ENCODE measurements at places on chromosomes 2 and 18.

DNA sequence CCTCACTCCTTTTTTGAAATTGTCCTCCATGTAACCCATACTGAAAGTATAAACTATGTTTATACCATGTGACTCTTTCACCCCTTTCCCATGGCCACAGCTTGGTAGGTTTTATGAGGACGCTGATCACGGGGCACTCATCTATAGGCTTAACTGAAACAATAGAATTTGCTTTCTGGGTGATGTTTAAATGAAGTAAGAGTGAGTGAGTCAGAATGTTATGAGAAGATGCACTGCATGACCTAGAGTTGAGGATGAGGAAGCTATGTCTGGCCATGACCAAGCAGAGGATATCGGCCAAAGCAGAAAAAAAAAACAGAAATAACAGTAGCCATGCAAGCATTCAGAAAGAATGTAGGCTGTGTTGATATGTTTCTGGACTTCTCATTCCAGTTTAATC is 34.9 kb downstream of the SCN1A start:
- peak; percentile 16 for DNase-seq

DNA sequence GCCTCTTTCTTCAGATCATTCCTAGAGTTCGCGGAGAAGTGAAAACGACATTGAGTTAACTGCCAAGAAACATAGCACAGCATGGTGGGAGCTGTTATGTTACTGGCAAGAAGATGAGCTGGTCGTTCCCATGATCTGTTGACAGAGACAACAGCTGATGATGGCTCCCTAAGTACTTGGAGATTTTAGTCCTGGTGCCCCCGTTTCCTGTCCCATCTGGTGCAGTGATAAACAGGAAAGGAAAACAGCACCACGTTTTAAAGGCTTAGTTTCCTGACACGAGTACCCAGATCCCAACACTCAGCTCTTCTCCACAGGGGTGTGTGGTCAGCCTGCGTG is 56.4 kb upstream of the KCNG2 start:
- no peak for DNase-seq

DNA sequence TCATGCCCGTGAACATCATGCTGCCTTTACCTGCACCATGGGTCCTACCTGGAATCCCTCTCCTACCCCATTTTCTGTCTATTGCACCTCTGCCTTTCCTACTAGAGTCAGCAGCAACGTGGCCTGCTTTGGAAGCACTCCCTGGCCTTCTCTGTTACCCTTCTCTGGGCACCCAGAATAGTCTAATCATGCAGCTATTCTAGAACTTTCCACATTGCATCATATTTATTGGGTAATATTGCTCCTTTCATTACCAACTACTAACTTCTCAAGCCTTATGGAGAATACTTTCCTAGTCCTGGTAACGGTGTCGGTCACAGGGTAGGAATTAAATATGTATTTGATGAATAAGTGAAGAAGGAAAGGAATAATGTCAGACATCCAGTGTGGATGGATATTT is 33.3 kb upstream of the CREG2 start:
- no peak for DNase-seq

DNA sequence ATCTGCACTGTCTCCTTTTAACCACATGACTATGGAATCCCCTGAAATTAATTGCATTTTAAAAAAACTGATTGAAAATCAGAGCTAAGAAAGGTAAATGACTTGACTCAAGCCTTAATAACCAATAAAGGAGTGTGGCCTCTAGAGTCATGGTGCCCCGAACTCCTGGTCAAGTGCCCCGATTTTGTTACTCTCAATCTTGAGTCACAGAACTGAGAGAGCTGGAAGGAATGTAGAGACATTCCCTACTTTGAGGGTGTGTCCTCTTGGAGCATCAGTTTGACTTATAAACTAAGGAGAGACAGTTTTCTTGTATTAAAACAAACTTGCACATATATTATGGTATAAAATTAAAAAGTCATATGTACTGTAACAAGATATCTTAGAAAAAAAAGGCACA is 2.4 kb downstream of the WDR43 start:
- DNase-seq: no peak

- no peak for DNase-seq
Measured at GRCh38 chr2:9739531-9739964, 103.7 kb upstream of the TAF1B start.

GRCh38 chr2:71830497-71831192 is 317.0 kb downstream of the CYP26B1 start:
- DNase-seq: no peak

- DNase-seq: no peak
Measured at GRCh38 chr2:37457401-37457901, 113.0 kb downstream of the QPCT start.

GRCh38 chr2:30272286-30272685 is 41.0 kb downstream of the LBH start:
- no peak for DNase-seq

DNA sequence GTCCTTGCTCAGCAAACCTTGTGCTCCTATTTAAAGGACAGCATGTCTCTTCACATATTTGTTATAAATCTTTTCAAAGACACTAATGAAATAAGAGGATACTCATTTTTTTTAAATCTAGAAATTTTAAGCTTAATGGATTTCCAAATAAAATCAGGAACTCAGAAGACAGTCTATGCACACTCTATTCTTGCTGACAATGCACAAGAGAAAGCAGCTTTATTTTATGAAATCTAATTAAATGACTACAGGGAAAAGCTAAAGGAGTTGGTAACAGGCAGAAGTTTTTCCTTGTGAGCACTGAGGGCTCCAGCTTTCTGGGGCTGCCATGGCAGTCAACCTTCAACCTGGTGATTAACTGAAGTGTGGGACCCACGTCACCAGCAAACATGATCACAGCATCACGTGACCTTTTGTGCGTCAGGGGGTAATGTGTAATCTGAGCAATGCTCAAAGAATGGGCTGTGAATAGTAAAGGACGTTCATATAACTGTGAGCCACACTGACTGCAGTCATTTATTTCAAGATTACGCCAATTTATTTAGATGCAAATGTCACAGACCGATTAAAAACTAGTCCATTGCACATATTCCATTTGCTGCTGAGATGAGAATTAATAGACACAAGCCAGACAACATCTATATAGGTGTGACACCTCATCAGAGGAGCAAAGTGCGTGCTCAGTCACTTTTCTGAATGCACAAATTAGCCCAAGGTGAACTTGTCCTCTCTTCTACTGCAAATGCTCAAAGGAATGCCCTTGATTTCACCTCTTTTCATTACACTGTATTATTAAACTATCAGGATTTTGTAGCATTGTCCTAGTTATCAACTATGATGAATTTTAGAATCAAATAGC is 11.6 kb upstream of the DNER start:
- DNase-seq: peak; percentile 40

DNA sequence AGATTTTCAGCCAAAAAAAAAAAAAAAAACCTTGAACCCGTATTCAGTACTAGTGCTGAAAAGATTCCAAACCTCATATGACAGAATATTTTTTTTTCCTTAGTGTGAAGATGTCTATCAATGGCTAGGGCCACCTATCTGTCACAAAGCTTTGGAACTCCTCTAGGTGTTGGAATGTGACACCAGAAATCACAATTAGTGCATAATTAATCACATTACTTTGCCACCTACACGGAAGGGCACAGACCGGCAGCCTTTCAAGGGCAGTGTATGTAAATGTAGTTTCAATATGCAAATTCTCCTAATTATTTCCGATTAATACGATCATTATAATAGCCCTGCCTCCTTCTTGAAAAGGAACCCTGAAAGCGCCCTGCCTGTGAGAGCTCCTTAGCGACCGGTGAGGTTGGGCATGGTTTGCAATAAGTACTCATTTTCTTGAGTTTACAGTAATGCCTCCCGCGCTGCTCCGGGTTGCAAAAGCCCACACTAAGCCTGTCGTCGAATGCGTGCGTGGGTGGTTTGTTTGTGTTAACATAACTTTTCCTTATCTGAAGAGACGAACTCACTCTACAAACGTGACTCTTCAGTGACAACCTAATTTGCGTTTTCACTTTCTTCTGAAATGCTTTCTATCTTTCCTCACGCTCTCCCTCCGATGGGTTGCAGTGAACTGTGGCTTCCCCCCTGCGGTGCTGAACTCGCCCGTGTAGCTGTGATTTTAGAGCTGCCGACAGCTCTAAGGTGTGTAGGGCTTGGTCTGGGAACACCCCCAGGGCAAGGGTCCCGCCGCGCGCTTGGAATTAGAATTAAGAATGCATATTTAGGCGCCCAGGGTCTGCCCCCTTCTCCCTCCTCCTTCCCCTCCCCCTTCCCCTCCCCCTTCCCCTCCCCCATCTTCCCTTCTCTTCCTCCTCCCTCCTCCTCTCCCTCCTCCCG is 765 bp upstream of the ID2 start:
- DNase-seq: peak; percentile 62

- peak; percentile 91 for DNase-seq
Measured at GRCh38 chr18:8890957-8891464, 185.7 kb downstream of the MTCL1 start.

DNA sequence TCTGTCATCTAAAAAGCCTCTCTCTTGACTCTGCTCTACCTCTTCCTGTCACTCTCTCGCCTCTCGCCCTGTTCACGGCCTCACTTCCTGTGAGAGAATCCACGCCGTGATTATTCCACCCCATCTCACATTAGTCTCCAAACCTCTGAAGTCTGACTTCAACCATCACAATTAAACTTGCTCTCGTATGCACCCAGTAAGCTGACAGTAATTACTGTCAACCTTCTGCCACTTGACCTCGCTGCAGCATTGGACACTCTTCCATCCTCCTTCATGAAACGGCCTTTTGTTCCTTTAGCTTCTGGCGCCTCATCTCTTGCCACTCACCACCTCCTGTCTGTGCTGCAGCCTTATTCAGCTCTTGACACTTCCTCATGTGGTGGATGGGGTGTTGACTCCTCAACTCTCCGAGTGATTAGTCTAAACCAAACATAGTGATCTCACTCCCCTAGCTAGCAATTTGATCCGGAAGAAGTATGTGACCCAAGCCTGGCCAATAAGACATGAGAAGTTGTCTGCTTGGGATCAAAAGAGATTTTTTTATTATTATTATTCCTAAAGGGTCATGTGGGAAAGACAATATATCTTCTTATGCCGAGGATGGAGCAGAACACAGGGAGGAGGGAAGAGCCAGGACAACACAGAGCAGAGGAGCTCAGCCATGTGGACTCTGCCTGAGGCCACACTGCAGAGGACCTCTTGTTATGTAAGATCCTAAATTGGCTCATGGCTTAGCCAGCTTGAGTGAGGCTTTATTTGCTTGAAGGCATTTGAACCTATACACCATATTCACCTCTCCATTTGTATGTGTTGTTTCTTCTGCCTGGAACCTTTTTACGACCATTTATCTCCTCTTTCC is 38.4 kb upstream of the MYO1B start:
- DNase-seq: no peak

DNA sequence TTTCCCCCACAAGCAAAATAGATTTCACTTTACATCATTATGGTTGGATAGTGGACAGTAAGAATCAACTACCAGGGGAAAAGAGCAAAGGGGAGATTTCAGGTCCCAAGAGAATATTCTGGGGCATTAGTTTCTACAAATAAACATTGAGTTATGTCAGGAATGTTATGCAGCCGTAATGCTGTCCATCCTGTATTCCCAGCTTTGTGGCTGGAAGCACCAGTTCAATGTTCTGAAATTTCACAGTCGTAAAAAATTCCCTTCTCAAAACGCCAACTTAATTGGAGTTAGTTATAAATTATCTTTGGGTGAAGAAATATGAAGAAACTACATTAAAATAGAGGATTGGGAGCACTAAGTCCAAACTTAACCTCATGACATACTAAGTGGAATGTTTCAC is 141.5 kb upstream of the FIGN start:
- no peak for DNase-seq

GRCh38 chr2:55861733-55862132 is 61.8 kb downstream of the EFEMP1 start:
- DNase-seq: no peak

DNA sequence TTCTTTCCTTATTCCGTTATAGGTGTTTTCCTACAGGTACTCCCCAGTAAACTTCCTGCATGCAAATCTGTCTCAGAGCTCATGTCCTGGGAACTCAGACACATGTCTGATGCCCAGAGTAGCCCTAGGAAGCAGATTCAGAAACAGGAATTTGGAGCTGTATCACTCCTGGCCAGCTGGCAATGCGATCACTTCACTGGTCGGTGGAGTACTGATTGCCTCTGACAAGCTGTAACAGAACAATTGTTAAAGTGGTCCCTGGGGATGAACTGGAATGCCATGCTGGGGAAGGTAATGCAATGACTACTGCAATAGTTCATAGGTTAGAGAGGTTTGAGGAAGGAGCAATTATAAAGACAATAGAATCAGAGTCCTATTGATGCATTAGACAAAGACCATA is 131.6 kb upstream of the DOCK10 start:
- DNase-seq: no peak

GRCh38 chr18:13390711-13391110 is 172.2 kb downstream of the LDLRAD4 start:
- no peak for DNase-seq

GRCh38 chr2:74597410-74597809 is 42.9 kb downstream of the DOK1 start:
- DNase-seq: no peak

GRCh38 chr18:48022531-48023329 is 92.3 kb upstream of the SMAD2 start:
- peak; percentile 82 for DNase-seq

DNA sequence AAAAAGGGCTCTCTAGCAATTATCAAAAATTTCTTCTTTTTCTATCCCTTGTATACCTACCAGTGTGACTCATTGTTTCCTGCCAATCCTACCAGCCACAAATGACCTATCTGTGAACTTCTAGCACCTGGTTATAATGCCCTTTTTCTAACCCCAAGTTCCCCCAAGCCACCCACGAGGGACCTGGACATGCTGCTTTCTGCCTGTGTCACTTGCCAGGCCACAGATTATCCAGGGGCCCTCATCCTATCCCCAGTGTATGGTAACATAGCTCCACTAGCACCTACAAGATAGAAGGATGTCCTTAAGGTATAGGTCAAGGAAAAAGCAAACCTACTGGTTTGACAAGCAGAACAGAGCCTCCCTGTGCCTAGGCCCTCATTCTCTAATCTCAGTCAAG is 26.8 kb downstream of the AAK1 start:
- DNase-seq: peak; percentile 32

GRCh38 chr2:1488181-1488671 is 75.0 kb downstream of the TPO start:
- no peak for DNase-seq

- DNase-seq: no peak
Measured at GRCh38 chr2:211175956-211176355, 619.6 kb downstream of the CPS1 start.

DNA sequence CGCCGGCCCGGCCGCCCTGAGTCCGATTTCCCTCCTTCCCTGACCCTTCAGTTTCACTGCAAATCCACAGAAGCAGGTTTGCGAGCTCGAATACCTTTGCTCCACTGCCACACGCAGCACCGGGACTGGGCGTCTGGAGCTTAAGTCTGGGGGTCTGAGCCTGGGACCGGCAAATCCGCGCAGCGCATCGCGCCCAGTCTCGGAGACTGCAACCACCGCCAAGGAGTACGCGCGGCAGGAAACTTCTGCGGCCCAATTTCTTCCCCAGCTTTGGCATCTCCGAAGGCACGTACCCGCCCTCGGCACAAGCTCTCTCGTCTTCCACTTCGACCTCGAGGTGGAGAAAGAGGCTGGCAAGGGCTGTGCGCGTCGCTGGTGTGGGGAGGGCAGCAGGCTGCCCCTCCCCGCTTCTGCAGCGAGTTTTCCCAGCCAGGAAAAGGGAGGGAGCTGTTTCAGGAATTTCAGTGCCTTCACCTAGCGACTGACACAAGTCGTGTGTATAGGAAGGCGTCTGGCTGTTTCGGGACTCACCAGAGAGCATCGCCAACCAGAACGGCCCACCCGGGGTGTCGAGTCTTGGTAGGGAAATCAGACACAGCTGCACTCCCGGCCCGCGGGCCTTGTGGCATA is 4.6 kb downstream of the SIX2 start:
- no peak for DNase-seq

GRCh38 chr2:156430980-156431358 is 5.2 kb upstream of the GPD2 start:
- peak; percentile 84 for DNase-seq
